ENCODE measurements at places on chromosomes 5 and 9. TPM values are rescaled to one million over a fixed set of nuclear protein-coding genes. Genes with fewer than 3 reads are reported as not detected.

Gene THBS4
- total RNA-seq: 67.8 TPM

Gene AKNA
- 20.5 TPM for total RNA-seq

Gene SLC36A3
- not detected for total RNA-seq

- peak; percentile 86 for DNase-seq
Observed at GRCh38 chr5:134568761-134569695, 43.6 kb downstream of the JADE2 start.

- no peak for DNase-seq
Observed at GRCh38 chr9:110933350-110934001, 104.8 kb downstream of the LPAR1 start.

Gene SLC4A9
- total RNA-seq: not detected

DNA sequence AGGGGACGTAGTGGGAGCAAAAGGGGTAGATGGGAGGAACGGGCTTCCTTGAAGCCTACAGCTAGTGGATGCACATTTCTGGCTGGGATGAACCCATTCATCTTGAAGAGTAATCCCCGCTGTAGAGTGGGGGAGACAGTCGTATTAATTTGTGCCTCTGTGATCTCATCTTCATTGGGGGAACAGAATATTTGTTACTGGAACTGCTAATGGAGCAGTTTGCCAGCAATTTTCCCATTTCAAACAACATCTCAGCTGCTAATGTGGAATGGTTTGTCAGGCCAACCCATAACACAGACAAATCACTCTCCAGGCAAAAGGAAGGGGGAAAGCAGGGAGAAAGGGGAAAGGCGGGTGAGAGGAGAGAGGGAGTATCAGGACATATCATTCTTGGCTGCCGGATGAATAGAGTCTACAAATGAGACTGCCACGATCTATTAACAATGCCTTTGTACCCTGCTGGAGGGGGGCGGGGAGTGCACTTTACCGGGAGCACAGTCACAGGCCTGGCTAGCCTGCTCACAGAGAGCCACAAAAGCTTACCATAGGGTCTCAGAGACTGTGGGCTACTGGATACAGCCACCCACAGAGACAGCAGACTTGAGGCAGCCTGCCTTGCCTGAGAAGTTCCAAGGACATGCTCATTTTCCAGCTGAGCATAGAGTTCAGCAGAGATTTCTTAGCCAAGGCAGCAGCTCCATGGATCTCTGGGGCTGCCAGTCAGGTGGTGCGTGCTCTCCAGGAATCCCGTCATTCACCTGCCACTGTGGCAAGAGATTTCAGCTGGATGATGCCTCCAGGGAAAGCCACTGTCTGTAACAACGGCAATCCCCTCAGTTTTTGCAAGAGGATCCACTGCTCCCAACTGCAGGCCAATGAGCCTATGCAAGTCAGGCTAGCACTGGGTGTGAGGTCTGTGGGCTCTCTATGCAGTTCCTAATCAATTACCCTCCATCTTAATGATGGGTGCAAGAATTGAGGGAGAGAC is 217.7 kb upstream of the PANK3 start:
- DNase-seq: no peak

Gene TMEM215
- total RNA-seq: not detected

Gene NUDT12
- 11.8 TPM for total RNA-seq

DNA sequence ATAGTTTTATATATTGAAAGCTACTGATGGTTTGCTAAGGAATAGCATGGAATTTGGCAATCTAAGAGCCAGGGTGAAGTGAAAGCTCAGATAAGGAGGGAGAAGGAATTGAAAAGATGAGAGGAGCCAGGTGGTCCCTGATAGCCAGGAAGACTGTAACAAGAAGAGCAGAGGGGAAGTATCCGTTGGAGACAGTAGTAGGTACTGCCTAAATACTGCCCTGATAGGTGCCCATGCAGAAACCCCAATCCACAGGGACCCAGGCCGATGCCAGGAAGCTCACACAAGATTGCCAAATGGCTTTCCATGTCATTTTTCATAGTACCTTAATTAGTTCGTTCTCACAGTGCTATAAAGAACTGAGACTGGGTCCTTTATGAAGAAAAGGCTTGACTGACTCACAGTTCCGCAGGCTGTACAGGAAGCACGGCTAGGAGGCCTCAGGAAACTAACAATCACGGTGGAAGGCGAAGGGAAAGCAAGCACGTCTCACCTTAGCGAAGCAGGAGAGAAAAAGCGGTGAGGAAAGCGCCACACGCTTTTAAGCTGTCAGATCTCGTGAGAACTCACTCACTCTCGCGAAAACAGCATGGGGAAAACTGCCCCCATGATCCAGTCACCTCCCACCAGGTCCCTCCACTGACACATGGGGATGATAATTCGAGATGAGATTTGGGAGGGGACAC is 13.0 kb downstream of the ACTL7B start:
- DNase-seq: no peak

DNA sequence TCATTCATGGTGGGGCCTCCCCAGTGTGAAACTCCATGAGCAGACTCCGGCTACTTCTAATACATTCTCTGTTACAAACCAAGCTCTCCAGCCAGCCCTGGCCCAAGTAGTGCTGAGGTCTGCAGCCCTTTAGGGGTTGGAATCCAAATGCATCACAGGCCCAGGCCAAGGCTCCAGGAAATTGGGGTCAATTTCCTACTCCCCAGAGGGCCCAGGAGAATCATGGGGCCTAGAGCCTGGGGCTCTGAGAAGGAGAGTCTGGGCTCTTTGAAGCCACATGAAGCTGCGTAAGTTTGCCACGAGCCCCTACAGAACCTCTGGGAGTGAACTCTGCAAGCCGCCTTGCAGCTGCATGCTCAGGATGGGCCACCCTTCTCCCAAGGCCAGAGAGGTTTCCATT is 206.4 kb downstream of the PAPPA start:
- no peak for DNase-seq

Gene GGTA1
- 16.4 TPM for total RNA-seq

Gene ANGPTL2
- 73.5 TPM for total RNA-seq

DNA sequence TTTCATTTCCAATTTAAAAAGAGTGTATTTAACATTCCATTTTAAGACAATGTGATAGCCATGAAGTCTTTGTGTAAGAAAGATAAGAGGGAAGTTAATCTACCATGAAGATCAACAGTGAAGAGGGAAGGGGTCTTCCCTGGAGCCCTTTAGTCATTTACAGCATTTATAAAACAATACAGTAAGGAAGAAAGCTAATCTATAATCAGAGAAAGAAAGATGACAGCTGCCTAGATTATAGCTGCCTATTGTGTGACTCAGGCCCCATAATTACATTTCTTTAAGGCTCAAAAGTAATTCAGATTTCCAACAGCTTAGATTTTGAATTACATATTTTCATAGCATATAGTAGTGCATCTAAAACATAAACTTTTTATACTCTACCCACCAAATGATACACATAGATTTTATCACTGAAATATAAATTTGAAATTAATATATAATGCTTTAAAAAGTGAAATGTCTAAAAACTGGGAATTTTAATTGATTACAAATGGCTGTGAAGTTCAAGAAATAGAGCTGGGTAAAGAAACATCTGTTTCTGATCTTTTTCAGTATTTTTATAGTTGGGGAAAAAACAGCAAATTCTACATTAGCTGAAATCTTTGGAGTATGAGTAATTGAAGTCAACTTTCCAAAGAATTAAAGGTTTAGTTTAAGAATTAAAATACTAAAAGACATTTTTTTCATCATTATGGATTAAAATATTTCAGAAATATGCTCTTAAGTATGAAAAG is 89.6 kb downstream of the RIC1 start:
- DNase-seq: no peak

- DNase-seq: no peak
Observed at GRCh38 chr5:161333194-161333880, 213.2 kb downstream of the GABRB2 start.

Measured in heart right ventricle (tissue), 16 donors.